Cortex of kidney (tissue), 1 donor: ENCODE measurements at places on chromosomes 11 and 22.

GRCh38 chr11:14258221-14258935 lies 100.6 kb downstream of the RRAS2 start:
- no peak for DNase-seq

GRCh38 chr11:12005061-12005460 lies 3.4 kb downstream of the DKK3 start:
- no peak for DNase-seq

DNA sequence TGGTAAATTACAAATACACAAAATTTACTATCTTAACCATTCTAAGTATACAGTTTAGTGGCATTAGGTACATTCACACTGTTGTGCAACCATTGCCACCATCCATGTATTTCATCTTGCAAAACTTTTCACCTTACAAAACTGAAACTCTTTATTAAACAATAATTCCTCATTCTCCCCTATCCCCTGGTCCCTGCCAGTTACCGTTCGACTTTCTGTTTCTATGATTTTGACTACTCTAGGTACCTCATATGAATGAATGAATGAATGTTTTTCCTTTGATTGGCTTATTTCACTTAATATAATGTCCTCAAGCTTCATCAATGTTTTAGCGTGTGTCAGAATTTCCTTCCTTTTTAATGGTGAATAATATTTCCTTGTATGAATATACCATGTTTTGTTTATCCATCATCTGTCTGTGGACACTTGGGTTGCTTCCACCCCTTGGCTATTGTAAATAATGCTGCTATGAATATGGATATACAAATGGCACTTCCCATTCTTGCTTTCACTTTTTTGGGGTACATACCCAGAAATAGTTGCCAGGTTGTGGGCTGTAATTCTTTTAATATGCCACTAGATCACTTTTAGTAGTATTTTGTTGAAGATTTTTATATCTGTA lies 93.0 kb downstream of the UVRAG start:
- no peak for DNase-seq

- no peak for DNase-seq
Measured at GRCh38 chr22:44698531-44699421, 3.2 kb upstream of the PRR5 start.

GRCh38 chr11:59802639-59803176 lies 7.9 kb downstream of the MRPL16 start:
- DNase-seq, result no peak

DNA sequence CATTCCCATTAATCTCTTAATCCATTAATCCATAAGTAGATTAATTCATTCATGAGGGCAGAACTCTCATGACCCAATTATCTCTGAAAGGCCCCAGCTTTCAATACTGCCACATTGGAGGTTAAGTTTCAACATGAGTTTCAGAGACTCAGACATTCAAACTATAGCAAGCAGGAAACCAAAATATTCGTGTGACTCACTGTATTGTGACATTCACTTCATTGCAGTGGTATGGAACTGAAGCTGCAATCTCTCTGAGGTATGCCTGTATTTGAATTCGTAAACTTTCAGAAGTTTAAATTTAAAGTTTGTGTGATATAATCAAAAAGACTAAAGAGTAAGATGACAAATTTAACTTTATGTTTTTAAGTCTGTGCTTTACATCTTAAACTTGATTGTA lies 2.9 kb upstream of the OR52J3 start:
- no peak for DNase-seq

DNA sequence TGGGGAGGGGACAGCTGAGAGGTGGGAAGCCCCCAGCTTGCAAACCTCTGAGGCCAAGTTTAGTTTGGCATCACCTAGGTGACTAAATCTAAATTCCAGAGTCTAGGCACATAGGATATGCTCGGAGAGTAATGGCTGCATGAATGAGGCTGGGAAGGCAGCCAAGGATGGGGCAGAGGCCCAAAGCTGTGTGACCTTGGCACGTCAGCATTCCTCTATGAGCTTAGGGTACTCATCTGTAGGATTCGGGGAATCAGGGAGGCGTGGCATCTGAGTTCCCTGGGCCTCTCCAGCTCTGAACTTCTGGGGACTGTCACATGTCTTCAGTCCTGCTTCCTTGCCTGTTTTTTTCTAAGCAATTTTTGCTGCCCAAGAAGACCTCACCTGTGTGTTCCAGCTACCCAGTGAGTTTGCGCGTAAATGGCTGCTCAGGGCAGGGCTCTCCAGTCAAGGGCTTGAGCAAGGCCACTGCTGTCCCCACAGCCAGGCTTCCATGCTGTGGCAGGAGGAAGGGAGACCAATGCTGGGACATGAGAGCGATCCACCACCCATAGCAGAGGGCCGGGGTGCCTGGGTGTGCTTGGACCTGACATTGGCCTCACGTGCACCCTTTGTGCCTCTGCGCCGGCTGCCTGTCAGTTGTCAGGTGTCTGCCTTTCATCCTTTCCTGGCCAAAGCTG lies 13.9 kb downstream of the DAGLA start:
- DNase-seq, result no peak

DNA sequence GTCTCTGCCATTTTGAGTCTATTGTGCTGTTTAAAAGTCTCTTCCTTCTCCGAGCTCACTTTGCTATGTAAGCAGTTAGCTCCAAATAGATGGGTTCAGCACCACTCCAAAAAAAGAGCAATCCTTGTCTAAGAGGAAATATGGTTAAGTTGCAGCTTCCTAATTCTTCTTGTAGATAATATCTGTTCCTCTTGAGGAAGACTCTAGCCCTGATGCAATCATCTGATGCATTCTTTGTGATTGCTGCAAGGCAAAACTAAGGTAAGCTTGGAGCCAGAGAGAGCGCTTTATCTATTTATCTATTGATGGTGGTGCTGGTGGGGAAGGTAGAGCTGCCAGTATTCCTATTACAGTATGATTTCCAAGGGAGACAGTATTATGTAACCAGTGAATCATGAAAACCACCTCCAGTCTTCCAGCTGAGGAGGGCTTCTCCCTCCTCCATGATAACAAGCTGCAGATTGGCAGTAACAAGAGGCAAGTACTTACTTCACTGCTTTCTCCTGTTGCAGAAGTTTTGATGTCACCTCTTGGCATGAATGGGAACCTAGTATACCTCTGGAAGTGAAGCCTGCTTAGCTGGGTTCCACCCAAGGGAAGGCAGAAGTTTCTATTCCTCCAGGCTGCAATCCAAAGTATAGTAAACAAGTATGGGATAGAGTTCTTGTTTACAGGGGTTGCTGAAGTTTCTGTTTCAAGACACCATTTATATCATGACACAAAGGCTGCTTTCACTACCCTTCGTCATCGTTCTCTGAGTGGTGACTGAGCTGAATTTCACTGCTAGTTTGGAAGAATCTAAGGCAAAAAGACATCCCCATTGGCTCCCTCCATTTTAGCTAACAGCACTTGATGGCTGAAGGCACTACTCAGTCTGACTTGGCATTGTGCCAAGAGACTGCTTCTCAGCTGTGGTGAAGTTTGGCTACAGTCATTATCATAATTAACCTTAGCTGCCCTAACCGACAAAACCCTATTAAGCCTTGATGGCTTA lies 49.7 kb downstream of the FDX1 start:
- DNase-seq, result no peak

- DNase-seq, result no peak
Measured at GRCh38 chr22:20437613-20438426, at the start of gene SCARF2. Gene SCARF2, minus strand, starts transcription at chr22:20437825. Its CDS starts 71 bp downstream, at chr22:20437754.

- no peak for DNase-seq
Measured at GRCh38 chr22:27985323-27986275, 66.5 kb upstream of the PITPNB start.

GRCh38 chr11:47163193-47163592 lies 13.5 kb downstream of the ARFGAP2 start:
- no peak for DNase-seq

GRCh38 chr11:134459246-134460061 lies 47.4 kb upstream of the B3GAT1 start:
- DNase-seq, result no peak

GRCh38 chr11:121610706-121611105 lies 157.9 kb upstream of the SORL1-AS1 start:
- no peak for DNase-seq

DNA sequence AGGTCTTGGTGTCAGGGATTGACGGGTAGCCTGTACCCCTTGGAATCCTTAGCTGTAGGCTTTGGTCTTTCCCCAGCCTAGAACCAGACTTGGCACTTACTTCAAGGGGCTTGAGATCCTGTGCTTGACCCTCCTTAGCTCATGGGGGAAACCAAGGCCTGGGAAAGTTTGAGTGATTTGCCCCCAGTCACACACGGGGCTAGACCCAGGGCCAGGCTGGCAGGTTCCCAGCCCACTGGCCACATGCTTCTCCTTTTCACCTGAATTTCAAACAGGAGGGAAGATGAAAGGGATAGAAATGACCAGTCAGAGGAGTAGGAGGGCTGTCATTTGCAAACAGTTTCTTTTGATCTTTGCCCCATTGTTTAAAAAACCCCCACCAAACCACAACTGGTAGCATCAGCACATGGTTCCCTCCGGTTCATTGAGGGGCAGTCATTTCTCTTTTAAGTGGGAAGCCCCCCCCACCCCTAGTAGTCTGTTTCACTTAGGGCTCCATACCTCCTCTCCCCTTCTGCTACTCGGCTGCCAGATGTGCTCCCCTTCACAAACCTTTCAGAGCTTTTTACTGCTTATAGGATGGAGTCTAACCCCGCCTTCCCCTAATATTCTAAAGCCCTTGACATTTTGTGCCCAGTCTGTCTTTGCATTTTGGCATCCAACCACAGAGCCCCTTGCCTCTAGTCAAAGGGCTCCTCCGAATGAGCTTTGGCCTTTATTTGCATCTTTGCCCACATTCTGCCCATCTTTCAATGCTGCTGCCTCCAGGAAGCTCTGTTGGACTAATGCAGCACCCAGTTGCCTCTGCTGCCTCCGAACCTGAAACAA lies 37.6 kb downstream of the ZNRF3 start:
- DNase-seq, result no peak

DNA sequence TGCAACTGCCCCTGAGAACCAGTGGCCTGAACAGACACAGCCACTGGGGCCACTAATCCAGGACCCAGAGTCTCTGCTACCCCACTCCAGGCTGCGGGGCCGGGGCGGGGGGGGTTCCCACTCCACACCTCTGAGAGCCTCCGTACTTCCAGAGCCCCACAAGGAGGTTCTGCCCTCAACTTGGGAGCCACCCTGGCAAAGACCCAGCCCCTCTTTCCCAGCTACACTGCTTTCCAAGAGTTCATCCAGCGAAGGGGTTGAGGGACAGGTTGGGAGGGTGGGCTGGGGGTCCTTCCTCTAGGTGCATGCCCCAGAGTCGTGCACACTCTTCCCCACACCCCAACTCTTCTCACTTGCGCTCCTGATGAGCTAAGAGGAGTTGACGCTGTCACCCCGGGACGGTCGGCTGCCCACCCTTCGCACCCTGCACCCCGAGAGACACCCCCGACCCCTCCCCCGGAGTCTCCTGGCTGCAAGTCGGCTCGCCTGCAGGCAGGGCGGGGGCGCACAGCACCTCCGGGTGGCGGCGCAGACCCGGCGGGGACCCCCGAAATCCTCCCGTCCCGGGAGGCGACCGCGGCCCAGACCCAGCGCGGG lies 531 bp downstream of the RAB3IL1 start:
- no peak for DNase-seq

DNA sequence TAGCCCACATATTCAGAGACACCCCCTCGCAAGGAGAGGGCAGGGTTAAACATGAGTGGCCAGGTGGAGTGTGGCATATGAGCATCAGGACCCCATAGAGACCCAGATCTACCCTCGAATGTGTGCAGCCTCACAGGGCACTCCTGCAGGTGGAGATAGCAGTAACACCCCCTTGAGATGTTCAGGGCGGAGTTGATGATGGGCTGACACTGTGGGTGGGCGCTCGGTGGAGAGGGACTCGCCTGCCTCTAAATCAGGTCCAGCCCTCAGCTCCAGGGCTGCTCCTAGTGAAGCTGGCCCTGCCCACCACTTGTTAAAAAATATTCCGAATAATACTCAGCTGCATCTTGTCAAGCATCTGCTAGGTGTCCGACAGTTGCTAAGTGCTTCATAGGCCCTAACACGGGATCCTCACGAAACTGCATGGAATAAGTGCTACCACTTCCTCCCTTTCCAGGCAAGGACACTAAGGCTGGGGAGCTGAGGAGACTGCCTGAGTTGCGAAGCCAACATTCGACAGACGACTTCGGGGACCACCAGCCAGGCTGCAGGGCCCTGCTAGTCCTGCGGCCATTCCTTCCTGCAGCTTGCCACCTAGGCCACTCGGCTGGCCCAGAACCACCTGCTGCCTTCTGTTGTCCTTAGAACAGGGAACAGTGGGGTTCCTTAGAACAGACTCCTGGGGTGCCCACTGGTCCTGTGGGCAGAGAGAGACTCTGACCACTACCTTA lies 74.0 kb upstream of the WNT11 start:
- no peak for DNase-seq

- no peak for DNase-seq
Measured at GRCh38 chr11:5226732-5227310, at the start of gene HBB. Gene HBB, minus strand, starts transcription at chr11:5227071. Its CDS starts 50 bp downstream, at chr11:5227021.

DNA sequence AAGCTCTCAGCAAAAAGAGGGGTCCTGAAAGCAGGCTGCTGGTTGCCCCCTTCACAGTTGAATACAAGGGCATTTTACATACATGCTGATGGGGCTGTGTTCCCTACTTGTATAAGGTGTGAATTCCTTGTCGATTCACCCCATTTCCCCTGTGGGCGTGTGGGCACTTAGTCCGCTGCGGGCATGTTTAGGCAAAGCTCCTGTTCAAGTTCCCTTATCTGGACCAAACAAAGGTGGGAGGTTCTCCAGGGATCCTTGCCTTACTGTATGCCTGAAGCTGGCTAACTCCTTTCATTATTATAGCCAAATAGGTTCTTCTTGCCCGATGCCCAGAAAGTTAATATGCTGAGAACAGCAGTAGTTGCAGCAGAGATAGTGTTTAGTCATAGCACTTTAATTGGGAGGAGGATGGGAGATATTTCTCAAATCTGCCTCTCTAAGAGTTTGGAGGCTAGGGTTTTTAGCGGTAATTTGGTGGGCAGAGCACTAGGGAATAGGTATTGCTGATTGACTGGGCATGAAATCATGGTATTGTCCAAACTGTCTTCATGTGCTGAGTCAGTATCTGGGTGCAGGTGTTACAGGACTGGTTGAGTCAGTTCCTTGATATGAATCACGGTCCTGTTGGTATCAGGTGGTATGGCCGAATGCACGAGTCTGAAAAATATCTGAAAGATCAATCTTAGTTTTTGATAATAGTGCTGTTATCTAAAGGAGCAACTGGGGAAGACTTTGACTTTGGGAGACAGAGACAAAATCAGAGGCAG lies 32.7 kb downstream of the METTL15 start:
- no peak for DNase-seq

- no peak for DNase-seq
Measured at GRCh38 chr11:72673943-72674828, at the start of gene PDE2A. Gene PDE2A, minus strand, starts transcription at chr11:72674422. Its CDS starts 215 bp downstream, at chr11:72674207.

- DNase-seq, result no peak
Measured at GRCh38 chr22:35352214-35353111, 28.4 kb upstream of the HMOX1 start.

GRCh38 chr22:32177221-32177765 lies 18.2 kb upstream of the C22orf42 start:
- no peak for DNase-seq

DNA sequence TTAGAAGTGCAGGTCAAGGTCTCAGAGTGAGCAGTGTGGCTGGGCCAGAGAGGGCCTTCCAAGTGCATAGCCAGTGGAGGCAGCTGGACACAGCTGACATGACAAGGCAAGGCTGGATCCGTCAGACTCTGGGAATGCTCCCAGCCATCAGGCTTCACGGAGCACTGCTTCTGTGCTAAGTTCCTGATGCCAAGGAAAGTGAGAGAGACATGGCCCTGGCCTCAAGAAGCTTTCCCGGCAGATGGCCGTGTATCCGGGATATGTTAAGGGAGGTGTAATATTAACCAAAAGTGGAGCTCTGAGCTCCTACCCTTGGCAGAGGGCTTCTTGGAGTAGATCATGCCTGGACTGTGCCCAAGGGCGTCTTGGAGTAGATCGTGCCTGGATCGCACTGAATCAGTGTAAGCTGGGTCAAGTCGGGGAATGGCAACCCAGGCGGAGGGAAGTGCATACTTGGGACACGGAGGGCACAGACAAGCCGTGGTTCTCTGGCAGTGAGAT lies 7.4 kb upstream of the EFCAB6 start:
- no peak for DNase-seq
